ENCODE measurements at places on chromosomes 12 and 14.

DNA sequence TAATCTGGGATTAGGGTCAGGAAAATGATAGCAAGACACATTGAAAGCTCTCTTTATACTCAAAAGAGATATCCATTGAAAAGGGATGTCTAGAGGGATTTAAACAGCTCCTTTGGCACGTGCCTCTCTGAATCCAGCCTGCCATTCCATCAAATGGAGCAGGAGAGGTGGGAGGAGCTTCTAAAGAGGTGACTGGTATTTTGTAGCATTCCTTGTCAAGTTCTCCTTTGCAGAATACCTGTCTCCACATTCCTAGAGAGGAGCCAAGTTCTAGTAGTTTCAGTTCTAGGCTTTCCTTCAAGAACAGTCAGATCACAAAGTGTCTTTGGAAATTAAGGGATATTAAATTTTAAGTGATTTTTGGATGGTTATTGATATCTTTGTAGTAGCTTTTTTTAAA, 25.4 kb upstream of the PLEKHD1 start:
- DNase-seq = no peak

GRCh38 chr14:67319142-67319541, 40.5 kb downstream of the ATP6V1D start:
- no peak for DNase-seq

DNA sequence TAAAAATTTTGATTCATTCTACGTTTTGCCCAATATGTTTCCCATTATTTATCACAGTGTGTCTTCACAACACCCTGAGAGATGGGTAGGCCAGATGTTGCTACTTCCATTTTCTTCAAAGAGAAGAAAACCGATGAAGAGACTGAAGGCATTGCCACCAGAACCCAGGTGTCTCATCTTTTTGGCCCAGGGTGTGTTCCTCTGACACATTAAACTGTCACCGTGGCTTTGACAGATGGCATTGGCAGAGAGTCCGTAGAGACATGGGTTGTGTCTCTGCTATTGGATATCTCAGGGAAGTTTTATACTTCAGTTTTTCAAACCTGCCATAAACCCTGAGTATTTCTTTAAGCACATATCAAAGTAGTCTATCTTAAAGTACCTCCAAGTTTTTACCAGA, 11.3 kb upstream of the NUDT4 start:
- DNase-seq = no peak

DNA sequence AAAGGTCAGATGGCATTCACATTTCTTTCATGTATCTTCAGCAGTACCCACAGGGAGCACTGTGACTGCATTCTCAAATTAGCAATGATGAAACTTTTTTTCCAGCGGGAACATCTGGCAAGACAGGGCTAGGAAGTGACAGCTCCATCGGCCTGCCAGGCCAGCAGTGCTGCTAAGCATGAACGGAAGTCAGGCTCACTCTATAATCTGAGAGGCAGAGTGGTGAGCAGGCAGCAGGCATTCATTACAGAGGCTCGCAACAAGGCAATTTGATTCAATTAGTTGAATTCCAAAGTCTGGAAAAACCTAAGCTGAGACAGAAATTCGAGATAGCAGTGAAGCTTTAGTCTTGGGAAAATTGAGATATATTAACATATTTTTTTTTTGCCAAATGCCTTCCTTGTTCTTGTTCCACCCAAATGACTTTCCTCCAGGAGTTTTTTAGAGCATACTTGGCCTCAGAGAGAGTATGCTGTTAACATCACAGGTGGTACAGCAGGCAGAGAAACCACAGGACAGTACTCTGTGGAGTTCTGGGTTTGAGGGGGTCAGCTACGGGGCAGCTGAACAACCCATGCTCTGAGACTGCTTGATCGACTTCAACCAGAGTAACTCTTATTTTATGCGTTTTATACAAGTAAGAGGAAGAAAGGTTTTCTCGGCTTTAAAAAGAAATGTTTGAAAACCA, 414.9 kb downstream of the APAF1 start:
- DNase-seq = no peak

GRCh38 chr14:95362138-95362494, 42.4 kb upstream of the CLMN start:
- DNase-seq = no peak

DNA sequence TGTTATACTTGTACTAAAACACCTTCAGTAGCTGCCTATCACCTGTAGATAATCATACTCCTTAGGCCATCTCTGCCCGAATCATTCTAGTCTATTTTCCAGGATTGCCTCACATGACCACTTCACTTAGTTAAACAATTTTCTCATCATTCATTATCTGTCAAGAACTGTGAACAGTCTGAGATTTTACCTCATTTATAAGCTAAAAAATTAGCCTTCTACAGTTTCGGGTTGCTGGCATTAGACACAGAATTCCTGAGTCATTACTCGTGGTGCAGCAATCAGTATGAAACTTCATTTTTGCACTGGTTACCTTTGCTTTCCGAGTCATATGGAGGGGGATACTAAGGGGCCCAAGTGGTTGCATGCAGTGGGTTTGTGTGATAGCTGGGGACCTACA, 57.6 kb upstream of the OTOGL start:
- no peak for DNase-seq

GRCh38 chr12:27824126-27824842, 44.2 kb upstream of the MANSC4 start:
- DNase-seq = no peak

DNA sequence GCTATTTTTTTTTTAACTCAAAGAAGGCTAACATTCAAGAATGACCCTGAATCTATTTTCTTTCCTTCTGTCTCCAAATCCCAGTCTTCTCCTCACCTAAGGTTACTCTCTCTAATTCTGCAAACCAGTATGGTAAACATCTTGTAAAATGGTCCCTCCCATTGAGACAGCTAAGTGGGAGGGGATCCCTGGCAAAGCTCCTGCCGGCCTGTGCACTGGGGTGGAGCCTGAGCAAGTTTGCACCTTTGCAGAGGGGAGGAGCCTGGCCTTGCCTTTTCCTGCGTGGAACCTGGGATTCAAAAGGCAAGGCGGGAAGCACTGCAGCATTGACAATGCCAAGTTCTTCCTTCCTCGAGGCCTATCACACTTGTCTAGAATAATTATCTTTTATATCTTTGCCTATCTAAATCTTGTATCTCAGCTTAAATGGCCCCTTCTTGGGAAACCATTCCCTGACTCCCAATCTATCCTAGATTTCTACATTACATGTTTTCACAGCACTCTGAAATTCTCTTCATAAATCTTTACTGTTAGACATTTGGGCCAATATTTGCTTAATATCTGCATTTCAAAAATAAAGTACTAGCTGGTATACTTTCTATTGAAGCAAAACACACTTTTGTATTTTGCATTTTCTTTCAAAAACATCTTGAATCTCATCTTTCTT, 83.0 kb downstream of the EPS8 start:
- DNase-seq = no peak

DNA sequence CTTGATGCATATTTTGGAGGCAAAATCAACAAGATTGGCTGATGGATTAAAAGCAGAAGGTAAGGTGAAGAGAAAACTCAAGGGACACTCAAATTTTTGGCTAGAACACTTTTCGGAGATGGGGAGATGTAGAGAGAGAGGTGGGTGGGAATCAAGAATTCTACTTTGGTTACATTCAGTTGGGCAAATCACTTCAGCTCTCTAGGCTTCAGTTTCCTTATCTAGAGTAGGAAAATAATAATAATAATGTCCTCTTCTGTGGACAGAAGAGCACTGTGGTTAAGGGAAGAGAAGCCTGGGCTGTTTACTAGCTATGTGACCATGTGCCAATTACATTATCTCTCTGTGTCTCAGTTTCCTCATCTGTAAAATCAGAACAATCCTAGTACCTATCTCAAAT, 23.4 kb upstream of the DHRS2 start:
- no peak for DNase-seq

Data from NCI-H774 (cell line).